CD4-positive, alpha-beta T cell treated with Interleukin-6 at 100 ng/mL for 8 hours (primary cell): ENCODE measurements at places on chromosomes 4 and X.

GRCh38 chr4:170872794-170873193 lies 783.0 kb upstream of the AADAT start:
- no peak for DNase-seq

DNA sequence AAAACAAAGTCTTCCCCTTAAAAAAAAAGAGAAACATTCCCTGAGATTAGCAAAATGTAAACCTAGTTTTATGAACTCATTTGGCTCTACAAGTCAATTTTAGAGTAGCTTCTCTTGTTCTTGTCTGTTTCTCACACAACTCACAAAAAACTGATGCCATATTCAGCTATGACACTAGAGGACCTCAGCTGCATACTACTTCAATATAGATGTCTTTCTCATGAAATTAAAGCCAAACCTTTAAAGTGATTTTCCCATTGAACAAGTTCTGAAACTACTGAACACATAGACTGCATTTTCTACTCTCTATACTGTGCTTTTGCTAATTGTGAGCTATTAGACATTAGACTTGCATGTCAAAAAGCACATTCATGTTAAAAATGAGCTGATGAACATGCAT lies 49.8 kb downstream of the TBCK start:
- DNase-seq: no peak

- DNase-seq: no peak
Measured at GRCh38 chr4:35105486-35105885, 1138.8 kb downstream of the ARAP2 start.

GRCh38 chrX:153303276-153304262 lies 18.0 kb downstream of the PNMA6F start:
- no peak for DNase-seq

GRCh38 chr4:169234137-169234855 lies 36.5 kb downstream of the SH3RF1 start:
- DNase-seq: no peak

DNA sequence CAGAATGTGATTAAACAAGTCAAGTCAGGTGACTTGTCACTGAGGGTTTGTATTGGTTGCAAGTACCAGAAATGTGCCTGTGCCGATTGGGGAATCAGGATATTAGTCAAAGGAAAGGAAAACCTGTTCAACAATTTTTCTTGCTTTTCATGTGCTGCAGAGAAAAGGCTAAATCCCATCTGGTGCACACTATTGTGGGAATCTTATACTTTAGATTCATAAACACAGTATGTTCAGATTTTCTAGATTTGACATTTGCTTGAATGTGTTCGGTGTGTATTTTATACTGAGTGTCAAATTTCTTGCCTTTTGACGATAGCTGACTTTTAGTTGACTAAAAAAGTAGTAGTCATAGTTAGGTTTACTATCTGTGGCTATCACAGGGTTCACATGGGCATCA lies 37.6 kb downstream of the GAB1 start:
- no peak for DNase-seq

DNA sequence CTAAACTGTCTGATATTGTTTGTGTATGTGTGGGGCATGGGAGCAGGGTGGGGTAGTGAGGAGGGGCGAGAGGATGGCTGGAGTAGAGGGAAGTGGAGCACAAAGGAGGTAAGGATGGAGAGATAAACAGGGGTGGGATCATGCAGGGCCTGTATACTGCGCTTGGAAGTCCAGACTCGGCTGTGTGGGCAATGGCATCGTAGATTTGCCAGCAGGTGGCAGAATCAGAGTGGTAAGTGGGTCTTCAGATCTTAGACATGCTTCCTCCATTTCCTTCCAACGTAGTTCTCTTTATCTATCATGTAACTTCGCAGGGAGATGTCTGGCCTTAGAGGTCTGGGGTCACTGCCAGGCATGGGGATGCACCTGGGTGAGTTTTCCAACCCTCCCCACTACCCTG lies 155.5 kb downstream of the PDGFRA start:
- no peak for DNase-seq
